Right hindlimb (tissue), 1 donor: ENCODE measurements at places on chromosomes 7 and 10.

DNA sequence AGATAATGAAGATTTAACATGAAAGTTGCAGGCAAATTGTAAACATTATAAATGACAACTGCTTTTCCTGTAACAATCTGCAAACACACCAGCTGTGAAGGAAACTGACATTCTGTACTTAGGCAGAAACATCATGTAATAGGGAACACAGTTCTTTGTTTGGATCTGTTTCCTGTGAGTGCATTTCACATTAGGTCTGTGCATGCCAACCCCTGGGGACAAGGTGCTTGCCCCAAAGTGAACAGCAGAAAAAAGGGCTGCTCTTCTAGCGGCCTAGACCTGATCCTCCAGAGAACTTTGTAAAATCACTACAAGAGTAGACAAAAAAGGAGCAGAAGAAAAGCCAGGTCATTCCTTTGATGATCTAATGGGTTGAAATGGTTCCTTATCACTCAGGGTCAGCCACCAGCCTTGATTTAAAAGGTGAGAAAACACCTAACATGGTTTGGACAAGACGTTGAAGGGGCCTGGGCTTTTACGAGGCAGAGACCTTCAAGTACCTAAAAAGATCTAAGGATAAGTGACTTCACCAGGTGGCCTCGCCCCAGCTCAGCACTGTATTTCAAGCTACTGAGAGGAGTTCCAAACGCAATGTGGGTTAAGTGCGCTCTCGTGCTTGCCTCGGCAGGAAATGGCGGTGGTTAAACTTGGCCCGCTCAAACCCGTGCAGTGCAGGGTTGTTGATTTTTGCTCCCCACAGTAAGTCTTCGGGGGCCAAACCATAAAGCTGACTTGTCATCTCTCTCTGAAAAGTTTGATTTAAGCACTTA, 249.7 kb downstream of the CREB5 start:
- DNase-seq = no peak

- no peak for DNase-seq
Measured at GRCh38 chr10:96400465-96400864, 41.7 kb upstream of the OPALIN start.

- no peak for DNase-seq
Measured at GRCh38 chr10:132316133-132316532, 8.4 kb upstream of the STK32C start.

- DNase-seq = no peak
Measured at GRCh38 chr7:34327681-34328080, 330.3 kb upstream of the NPSR1 start.

DNA sequence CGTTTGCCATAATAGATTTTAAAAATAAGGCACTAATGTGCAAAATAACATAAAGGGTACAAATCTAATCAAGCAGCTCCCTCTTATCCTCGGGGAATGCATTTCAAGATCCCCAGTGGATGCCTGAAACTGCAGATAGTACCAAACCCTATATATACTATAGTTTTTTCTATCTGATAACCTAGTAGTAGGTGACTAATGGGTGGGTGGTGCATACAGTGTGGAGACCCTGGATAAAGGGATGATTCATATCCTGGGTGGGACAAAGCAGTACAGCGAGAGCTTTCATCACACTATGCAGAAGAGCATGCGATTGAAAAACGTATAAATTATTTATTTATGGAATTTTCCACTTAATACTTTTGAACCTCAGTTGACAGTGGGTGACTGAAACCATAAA, 464.5 kb downstream of the GRID1 start:
- no peak for DNase-seq

DNA sequence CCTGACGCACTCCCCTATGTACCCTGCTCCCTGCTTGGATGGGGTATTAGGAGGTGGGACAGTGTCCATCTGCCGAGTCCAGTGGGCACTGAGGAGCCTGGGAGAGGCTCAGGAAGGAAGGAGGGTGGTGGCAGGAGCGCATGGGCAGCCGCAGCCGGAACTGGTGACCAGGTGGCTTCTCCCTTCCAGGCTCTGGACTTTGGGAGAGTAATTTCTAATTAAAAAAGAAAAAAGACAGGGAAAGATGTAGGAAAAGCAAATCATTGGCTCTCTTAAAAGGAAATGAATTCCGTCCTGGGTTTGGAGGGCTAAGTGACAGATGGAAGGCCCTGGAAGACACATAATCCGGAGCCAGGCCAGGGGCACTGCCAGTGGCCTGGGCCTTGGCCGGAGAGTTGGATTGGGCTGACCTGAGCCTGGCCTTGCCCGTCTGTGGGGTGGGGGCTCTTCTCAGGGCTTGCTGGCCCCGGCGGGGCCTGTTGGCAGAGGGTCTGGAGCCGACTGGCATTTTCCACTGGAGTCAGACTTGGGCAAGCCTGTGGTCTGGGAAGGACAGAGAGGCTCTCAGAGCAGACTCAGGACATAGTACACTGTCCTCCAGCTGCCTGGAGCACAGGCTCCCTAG, 63.0 kb downstream of the NEURL1 start:
- DNase-seq = no peak
